Stimulated activated CD8-positive, alpha-beta memory T cell treated with anti-CD3 and anti-CD28 coated beads, Interleukin-4, amount 100 ng/mL, for 1 hour (primary cell): ENCODE measurements at places on chromosomes 5 and 9.

GRCh38 chr9:114288193-114289091, 34.5 kb upstream of the ORM1 start:
- no peak for DNase-seq

DNA sequence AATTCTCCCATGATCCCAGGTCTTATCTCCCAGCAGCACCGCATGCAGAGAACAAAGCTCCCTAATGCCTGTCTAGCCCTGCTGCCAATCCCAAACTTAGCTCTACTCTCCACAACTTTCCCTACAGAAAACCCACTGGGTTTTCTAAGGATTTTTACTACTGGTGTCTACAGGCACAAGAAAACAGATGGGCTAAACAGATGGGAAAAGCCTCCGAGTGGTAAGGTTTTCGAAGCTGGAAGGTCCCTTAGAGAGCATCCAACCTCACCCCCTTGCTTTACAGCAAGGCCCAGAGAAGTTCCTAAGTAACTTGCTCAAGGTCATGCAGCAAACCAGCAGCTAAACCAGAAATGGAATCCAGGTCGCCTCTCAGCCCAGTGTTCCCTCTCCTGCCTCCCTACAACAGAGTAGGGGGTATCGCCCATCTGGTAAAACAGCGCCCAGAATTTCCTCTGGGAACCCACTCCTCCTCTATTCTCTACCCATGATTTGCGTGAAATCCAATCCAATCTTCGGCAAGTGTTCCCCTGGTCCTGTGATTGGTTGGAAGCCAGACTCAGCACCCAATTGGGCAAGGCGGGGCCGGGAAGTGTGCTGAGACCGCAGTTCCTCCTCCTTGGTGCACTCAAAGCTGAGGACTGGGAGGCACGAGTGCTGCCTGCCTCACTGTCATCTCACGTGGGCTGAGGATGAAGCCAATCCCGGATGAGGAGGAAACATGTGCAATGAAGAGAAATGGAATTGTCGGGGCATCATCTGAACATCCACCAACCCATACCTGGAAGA, 20.8 kb downstream of the CPLX2 start:
- no peak for DNase-seq

DNA sequence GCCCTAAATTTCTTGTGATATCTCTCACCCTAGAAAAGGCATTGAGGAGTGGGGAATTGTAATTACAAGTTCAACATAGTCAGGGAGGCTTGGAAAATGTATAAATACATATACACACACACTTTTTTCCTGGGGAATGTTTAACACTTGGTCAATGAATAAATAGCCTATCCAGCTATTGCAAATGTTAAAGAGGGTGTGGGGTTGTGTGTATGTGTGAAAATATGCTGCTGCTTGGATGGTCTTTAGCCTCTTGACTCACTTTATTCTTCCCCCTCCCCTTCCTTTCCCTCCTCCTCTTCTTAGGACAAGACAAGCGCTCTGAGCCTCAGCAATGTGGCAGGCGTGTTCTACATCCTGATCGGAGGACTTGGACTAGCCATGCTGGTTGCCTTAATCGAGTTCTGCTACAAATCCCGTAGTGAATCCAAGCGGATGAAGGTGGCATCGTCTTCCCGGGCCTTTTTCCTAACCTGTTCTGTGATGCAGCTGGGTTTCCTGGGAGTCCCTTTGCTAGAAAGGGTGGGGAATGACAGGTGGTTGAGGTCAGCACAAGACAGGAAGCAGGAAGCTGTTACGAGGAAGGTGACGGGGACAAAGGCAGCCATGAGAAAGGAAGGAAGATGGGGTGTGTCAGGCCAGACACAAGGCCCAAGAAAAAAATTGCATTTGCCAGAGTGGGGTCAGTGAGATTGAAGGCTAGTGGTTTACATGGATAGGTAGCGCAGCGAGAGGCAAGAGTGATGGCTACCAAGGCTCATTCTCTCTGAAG, 236.5 kb downstream of the FAM114A2 start:
- no peak for DNase-seq

- no peak for DNase-seq
Observed at GRCh38 chr5:33309536-33310345, 131.0 kb upstream of the TARS1 start.

DNA sequence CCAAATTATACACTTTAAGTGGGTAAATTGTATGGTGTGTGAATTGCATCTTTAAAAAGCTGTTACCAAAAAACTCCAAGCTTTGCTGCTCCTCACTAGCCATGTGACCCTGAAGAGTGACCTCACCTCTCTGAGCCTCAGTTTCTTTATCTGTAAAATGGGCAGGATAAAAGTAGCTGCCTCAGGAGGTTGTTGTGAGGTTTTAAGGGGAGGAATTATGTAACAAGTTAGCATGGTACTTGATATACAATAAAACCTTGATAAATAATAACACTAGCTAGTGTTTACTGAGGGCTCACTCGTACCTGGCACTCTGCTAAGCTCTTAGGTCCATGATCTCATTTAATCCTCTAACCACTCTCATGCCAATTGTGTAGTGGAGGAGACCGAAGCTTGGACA, 19.0 kb upstream of the PHF19 start:
- no peak for DNase-seq

DNA sequence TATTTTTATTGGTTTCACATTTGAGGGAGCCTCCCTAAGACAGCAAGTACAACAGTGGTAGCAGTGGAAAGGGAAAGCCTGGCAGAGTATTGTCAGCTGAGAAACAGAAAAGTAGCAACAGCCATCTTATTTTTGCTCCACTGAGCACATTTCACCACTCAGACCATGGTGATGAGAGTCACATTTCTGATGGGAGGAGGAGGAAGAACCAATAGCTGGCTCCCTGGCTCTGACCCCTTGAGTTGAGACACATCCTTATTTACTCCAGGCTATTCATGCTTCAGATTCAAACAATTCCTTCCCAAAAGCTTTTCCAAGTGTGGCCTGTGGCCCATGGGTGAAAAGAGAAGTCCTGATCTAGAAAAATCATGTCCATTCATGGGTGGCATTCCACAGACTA, 236.3 kb downstream of the ARHGAP26 start:
- no peak for DNase-seq

GRCh38 chr5:151683986-151684588, 2.6 kb downstream of the SPARC start:
- no peak for DNase-seq

DNA sequence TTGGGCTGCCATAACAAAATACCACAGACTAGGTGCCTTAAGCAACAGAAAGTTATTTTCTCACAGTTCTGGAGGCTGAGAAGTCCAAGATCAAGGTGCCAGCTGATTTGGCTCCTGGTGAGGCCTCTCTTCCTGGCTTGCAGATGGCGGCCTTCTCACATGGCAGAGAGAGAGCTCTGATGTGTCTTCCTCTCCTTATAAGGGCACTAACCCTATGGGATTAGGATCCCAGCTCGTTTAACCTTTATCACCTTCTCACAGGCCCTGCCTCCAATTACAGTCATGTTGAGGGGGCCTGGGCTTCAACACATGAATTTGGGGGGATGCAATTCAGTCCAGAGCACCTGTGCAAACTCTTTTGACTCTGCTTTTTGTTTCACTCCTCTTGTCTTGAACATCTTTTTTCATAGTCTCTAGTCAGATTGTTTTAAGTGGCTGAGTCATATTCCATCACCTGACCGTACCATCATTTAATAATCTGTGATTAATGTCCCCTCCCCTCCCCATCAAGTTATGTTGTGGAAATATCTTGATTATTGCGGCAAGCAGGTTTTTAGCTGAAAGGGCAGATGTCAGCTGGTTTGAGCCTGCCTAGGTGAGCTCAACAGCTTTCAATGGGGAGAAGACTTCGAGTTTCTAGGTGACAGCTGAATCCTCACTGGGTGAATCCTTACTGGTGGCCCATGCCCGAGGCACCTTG, 61.8 kb downstream of the NDFIP1 start:
- DNase-seq, result no peak
